ENCODE measurements at places on chromosomes 13 and 19. TPM values are rescaled to one million over a fixed set of nuclear protein-coding genes. Genes with fewer than 3 reads are reported as not detected.
A peak's percentile ranks its signal among the peaks of the same experiment; 100 is the strongest.

GRCh38 chr19:913080-913748 lies at the start of gene R3HDM4:
R3HDM4 (minus strand) TSS chr19:913219; CDS start chr19:913157, 62 bp downstream.
- no peak for DNase-seq

DNA sequence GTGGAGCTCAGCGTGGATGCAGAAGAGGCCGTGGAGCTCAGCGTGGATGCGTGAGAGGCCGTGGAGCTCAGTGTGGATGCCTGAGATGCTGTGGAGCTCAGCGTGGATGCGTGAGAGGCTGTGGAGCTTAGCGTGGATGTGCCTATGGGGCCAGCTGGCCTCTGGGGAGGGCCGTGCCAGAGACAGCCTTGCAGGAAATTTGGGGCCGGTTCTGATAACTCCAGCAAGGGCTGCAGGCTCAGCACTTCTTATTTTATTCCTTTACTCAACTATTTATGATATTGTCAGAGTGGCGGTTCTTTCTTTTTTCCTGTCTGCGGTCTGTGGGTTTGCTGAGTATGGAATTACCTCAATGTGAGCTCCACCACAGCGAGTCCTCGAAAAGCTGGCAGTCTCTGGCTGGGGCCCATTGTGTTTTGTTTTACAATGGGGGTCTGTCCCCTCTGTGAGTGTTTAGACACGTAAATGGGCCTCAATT lies 17.8 kb upstream of the TMEM255B start:
- no peak for DNase-seq

CACNG6 gene
- not detected for polyA plus RNA-seq

GRCh38 chr19:7483720-7484201 lies 5.1 kb downstream of the PEX11G start:
- DNase-seq: no peak

GRCh38 chr13:50693727-50694126 lies 149.8 kb downstream of the DLEU7 start:
- DNase-seq: no peak

ZNF575 gene
- polyA plus RNA-seq: 0.17 TPM

DNA sequence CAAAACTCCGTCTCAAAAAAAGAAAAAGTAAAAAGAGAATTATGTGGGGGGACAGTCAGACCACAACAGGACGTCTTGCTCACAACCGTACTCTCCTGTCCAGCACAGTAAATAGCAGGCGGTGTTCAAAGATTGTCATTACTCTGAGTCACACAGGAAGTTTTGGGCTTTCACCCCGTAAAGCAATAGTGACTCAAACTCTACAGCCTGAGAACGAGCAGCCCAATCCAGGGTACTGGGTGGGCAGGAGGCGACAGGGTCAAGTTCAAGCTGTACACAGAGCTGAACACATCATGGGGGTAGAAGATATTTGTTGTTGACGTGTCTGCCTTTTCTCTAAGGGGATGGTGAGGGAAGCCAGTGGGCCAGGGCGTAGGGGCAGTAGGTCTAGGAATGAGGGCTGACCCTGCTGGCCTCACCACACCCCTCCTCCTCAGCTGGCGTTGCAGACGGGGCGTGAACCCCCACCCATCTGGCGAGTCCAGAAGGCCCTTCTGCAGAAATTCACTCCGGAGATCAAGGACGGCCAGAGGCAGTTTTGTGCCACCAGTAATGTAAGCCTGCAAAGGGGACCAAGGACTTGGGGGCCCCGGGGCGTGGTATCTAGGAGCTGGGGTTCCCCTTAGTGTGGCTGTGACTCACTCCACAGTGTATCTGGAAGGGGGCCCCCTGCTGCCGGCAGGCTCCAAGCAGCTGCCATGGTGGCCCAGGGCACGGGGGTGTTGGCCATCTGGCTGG lies 23.3 kb downstream of the PRR12 start:
- DNase-seq: peak; percentile 51

PBX4 gene
- polyA plus RNA-seq: not detected

Data from HepG2 (cell line).